ENCODE measurements at places on chromosomes 6 and 20.

DNA sequence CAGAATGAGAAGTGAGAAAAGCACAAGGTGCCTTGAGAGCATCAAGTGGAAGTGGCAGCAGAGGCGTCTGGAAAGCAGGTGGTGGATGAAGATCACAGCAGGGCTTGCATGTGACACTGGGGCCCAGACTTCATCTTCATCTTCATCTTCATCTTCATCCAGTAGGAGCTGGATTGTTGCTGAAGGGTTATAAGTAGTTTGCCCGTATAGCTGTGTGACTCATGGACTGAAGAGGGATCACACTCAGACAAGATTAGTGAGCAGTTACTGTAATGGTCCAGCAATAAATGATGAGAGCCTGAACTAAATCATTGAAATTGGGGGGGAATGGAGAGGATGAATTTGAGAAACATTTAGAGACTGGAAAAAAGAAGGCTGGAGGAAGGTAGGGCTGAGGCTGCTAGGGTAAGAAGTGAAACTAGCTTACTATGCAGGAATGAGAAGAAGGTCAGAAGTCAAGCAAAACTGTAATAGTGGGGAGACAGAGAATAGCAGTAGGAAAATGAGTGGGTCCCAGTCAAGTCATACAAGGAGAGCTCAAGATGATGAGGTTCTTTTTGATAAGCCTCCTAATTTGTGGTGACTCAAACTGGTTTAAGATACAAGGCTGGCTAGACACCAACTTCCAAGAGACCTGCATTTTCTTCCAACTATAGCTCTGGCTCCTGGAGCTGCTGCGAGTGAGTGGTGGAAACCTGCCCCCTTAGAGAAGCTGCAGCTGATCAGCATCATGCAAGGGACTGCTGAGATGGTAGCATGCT lies 92.3 kb upstream of the BEND6 start:
- no peak for DNase-seq

DNA sequence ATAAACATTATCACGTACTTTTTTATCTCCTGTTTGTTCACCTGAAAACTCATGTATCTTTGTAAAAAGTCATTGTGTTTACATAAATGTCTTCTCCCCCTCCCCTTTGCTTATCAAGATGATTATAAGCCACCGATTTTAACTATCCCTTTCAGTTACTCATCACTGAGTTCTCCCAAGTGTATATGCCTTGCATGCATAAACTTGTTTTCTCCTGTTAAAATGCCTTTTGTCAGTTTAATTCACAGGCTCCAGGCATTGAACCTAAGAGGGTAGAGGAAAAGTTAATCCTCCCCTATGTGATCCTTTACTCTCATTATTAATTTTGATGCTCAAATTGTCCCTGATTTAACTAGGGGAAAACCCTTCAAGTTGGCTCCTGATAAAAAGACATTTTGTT lies 24.2 kb downstream of the ANKEF1 start:
- no peak for DNase-seq

DNA sequence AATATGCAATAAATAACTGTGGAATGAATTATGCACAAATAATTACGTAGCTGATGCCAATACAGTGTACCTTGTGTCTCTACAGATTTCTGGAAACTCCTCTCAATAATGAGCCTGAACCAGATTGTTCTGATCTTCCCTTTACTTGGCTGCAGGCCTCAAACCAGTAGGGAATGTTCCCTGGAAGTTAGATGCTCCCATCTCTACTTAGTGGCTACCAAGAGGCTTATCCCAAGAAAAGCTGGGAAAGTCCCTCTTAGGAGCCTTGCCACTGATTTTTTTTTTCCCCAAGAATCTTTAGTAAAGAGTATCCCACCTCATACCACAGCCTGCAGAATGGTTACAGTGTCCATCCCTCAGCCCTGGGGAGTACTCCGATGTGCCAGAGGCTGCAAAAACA lies 702.1 kb downstream of the RFPL4B start:
- no peak for DNase-seq

DNA sequence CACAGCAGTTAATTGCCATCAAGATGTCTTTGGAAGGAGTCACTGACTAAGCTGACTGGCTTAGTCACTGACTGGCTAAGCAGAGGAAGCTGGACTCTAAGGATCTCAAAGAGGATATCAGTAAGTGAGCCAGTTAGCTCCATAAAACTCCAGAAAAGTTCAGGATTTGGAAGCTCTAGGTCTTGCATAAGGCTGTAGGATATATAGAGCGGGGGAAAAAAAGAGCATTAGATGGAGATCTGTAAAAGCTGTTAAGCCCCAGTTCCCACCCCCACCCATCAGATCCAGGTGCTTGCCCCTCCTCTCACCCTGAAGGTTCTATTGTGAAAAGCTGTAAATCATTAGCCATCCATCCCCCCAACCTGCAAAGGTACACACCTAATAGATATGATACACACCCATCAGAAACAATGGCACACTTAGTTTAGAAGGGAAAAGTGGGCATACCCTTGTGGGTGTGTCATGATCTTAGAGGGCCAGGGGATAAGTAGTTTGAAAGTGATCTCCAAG lies 32.2 kb downstream of the CARMIL1 start:
- no peak for DNase-seq

DNA sequence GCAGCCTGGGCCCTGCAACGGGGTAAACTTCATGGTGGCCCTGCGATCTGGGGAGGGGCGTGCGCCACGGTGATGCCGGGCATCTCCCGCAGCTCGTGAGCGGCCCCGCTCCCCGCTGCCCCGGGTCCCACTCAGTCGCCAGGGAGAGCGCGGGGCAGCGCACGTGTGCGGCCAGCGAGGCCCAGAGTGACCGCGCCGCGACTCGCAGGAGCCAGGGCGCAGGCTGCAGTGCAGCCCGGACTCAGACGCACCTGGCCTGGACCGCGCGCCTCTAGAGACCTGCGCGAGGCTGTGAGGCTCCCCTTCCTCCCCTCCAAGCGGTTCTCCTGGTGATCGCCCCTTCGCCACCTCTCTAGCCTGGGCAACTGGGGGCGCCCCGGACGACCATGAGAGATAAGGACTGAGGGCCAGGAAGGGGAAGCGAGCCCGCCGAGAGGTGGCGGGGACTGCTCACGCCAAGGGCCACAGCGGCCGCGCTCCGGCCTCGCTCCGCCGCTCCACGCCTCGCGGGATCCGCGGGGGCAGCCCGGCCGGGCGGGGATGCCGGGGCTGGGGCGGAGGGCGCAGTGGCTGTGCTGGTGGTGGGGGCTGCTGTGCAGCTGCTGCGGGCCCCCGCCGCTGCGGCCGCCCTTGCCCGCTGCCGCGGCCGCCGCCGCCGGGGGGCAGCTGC lies 652 bp downstream of the BMP6 start:
- no peak for DNase-seq

DNA sequence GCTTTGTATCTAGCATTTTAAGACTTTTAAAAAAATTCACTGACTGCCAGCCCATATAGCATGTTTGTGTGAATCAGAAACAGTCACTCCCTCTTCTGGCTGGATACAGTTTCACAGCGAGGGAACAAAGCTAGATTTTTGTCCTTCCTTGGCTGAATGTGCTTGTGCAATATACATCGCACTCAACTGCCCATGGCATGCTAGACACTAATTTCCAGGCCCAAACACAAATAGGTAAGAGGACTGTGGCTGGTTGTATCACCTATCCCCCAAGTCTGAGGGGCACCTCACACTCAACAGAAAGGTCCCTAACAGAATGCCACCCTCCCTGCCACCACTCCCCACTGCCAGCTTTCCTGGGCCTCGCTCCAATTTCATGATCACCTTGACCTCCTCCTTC lies 16.2 kb upstream of the BLCAP start:
- DNase-seq: no peak

Data from stimulated activated CD8-positive, alpha-beta memory T cell treated with anti-CD3 and anti-CD28 coated beads, Interleukin-12 subunit alpha, Interleukin-12 subunit beta, amount 100 ng/mL, for 4 hours (primary cell).